Endothelial cell (in vitro differentiated cells): ENCODE measurements at places on chromosomes 2 and 18.

GRCh38 chr2:51011254-51011653 lies 20.7 kb downstream of the NRXN1 start:
- no peak for DNase-seq

DNA sequence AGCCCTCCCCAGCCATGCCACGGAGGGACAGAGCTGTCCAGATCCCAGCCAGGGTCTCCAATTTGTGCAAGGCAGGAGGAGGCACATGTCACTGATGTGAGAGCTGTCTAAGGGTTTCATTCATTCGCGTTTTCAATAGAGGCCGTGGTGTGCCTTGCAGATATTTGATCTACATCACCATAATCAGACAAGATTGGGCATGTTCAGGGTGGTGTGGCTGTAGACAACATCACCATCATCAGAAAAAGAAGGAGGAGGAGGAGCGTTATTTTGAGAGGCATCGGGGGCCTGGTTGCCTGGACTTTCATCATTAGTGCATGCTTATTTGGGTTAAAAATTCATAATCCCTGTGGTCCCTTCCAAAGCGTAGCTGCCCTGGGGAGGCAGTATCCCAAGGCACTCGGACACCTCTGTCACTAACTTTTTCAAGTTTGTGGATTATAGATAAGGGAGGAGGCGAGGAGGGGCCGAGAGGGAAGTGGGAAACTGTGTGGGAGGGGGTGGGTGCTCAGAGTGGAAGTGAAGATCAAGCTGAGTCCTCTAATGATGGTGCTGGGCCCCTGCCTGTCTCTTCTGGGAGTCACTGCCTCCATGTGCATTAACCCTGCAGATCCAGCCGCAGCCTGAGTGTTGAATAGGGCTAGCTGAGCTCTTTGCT lies 194.1 kb downstream of the CTIF start:
- DNase-seq = no peak

DNA sequence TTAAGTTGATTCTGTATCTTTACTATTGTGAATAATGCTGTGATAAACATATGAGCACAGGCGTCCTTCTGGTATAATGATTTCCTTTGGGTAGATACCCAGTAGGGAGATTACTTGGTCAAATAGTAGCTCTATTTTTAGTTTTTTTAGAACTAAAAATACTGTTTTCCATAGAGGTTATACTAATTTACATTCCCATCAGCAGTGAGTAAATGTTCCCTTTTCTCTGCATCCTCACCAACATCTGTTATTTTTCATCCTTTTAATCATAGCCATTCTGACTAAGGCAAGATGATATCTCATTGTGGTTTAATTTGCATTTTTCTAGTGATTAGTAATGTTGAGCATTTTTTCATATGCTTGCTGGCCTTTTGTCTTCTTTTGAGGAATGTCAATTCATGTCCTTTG lies 35.1 kb downstream of the PMS1 start:
- no peak for DNase-seq

- DNase-seq = no peak
These were observed 26.9 kb upstream of the ASAP2 start for GRCh38 chr2:9179572-9180201.

GRCh38 chr2:42987112-42987922 lies 194.9 kb upstream of the HAAO start:
- no peak for DNase-seq

DNA sequence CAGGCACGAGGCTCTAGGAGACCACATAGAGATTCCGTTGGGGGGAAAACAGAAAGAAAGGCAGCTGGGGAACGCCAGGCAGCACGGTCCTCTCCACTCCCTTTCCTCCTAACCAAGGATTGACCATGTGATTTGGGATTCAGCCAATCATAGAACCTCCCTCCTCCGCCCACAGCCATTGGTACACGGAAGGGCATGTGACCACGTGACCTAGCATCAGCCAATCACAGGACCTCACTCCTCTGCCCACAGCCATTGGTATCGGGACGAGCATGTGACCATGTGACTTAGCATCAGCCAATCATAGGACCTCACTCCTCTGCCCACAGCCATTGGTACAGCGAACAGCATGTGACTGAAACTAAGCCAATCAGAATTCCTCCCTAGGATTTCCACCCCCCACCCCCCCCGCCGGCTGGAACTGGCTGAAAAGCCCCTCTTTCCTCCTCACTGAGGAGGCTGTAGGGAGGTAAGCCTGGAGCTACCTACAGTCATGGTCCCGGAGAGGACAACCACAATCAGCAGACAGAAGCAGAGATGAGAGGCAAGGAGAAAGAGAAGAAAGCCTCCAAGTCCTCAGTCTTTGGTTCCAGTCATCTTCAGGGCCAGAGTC lies 7.6 kb downstream of the SERPINE2 start:
- no peak for DNase-seq

GRCh38 chr2:54512663-54513362 lies 56.7 kb downstream of the SPTBN1 start:
- DNase-seq = no peak

GRCh38 chr2:240234503-240234951 lies 94.1 kb upstream of the OTOS start:
- DNase-seq = no peak
